ENCODE measurements at places on chromosomes 2 and 18.

- DNase-seq = peak; percentile 87
Observed at GRCh38 chr2:191691016-191691735, 13.2 kb downstream of the NABP1 start.

- peak; percentile 6 for DNase-seq
Observed at GRCh38 chr2:203077451-203077850, 62.8 kb downstream of the NBEAL1 start.

DNA sequence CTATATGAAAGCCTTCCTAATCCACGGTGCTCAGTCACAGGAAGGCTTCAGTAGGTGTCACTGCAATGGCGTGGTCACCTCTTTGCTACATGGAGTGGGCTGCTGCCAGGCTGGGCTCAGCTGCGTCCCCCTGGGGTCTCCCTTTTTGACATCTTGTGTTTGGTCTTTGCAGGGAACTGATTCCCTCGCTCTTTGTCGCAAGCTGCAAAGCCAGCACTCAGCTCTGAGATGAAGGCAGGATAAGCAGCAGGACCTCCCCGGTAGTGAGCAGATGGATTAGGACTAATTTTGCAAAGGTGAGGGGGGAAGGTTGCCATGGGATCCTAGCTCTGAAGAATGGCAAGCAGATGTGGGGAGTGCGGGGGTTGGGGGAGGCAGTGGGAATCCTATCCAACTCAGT is 173.9 kb upstream of the ARL4C start:
- DNase-seq = no peak

DNA sequence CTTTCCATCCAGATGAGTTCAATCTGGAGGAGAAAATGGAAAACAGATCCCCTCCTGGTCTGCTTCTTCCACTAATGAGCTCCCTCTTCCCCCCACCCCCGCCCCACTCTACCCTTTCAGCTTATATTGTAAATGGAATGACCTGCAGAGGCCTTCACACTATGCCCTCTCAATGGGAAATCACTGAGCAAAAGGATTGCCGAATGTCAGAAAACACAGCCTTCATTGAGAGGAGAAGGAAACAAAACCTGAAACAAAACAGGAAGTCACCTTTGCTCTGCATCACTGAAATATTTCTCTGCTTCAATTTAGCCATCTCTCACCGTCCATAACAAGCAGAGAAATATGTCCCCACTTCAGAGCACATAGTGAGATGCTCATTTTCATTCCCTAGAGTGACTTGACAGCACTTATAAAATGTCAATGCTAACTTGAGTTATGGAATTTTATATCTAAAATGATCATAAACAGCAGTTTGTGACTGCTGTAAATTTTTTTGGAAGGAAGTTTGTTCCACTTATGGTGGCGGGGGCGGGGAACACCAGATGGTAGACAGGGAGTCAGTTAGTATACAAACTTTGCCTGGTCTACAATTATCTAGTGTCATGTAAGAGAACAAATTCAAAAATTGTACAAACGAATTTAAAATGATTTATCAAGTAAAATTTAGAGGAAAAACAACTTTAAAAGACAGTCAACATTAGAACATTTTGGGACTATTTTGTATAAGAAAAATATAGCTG is 1.8 kb upstream of the FRZB start:
- no peak for DNase-seq

DNA sequence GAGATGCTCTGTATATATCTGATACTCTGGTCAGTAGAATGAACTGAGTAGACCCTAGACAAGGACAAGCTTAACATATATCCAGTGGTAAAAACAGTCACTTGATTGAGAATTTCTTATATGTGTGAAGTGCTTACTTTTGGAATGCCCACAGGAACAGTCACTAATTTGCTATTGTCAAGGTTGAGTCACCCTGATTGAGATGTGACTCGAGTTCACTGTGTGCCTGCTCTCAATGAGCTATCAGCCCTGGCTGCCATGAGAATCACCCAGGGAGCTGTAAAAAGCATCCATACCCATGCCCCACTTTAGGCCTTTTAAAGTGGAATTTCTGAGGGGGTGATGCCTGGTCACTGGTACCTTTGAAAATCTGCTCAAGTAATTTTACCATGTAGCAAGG is 283.7 kb downstream of the SUCLG1 start:
- DNase-seq = no peak

GRCh38 chr2:111622859-111623258 is 261.1 kb downstream of the ANAPC1 start:
- DNase-seq = peak; percentile 12

GRCh38 chr2:138515092-138515491 is 13.5 kb downstream of the SPOPL start:
- no peak for DNase-seq

- DNase-seq = no peak
Observed at GRCh38 chr18:26440644-26441043, 107.7 kb downstream of the KCTD1 start.

- DNase-seq = no peak
Observed at GRCh38 chr2:188919824-188920223, 54.3 kb upstream of the COL3A1 start.

- DNase-seq = no peak
Observed at GRCh38 chr2:203164311-203164935, 74.4 kb upstream of the CYP20A1 start.

DNA sequence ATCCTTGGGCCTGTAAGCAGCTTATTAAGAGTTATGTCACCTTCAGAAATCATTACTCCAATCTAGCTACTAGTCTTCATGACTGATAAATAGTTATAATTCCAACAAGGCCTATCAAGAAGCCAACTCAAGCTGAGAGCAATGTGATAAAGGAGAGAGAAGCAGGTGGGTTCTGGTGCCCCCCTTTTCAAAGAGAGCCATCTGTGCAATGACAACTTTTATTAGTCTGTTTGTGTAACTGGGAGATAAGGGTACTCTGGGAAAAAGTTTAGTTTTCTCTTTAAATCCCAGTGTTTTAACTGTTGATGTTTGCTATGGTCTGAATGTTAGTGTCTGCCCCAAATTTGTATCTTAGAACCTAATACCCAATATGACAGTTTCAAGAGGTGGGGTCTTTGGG is 60.6 kb downstream of the CCDC93 start:
- DNase-seq = no peak

DNA sequence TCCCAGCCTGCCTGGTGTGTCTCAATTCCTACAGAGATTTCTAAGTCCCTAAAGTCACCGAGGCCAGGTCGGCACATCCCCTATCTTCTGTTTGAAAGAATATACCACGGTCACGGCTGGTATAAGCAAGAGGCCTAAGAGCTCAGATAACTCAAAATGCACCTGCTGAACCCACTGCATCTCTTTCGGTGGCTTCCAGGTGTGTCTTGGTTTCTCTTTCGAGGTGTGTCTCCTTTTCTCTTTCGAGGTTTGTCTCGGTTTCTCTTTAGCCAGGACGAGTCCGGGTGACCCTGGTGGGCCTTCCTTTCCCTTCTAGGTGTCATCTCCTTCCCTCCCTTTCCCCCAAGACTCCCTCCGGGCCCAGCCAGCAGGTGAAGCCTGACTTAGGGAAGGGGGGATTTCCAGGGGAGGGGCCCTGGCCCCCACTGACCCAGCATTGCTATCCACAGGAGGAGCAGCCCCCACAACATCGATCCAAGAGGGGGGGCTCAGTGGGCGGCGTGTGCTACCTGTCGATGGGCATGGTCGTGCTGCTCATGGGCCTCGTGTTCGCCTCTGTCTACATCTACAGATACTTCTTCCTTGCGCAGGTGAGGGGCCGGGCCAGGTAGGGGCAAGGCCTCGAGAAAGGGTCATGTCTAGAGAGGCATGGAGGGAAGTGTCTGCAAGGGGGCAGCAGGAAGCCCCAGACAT is 8.4 kb downstream of the ITM2C start:
- no peak for DNase-seq

GRCh38 chr18:58612315-58613055 is 16.4 kb downstream of the ALPK2 start:
- no peak for DNase-seq

DNA sequence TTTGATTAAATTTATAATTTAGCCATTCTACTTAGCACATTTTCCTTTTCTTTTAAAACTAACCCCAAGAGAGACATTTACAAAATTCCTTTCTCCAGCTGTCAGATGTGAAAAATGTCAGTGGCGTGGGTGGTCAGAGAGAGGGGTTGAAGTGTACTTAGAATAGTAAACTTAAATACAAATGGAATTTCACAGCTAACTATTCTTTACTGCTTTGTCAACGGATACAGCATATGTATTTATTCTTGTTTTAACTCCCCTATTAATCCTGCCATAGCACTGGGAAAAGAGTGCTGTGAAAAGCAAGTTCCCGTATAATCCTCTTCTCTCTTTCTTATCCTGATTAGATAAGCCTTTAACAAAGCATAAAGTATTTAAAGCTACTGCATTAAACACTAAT is 191.4 kb upstream of the CHAC2 start:
- no peak for DNase-seq

DNA sequence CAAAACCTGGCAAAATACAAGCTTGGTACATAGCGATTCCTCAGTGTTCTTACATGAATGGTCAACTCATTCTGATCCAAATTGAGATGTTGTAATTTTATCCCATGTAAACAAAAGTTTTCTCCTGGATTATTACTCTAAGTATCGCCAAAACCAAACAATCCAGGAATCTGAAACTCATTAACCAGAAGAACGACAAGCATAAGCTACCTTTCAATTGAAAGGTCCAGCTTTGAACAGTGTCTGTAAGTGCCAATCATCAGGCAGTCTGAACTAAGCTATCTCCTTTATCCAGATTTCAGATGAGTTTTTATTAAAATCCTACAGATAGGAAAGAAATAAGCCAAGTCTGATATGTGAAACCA is 2.4 kb downstream of the MEX3C start:
- no peak for DNase-seq

- DNase-seq = peak; percentile 90
Observed at GRCh38 chr2:20614201-20615067, 36.5 kb downstream of the HS1BP3 start.

DNA sequence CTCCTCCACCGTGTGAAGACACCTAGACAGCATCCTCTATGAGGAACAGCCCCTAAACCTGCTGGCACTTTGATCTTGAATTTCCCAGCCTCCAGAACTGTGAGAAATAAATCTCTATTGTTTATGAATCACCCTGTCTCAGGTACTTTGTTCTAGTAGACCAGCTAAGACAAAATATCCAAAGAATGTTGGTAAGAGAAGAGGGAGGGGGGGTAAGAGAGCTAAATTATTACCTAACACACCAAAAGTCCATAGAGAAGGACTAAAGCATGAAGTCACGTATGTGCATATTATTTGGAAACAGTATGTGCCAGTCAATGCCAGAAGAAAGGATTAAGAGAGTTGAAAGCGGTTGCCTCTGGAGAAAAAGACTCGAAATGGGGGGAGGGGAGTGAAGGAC is 211.0 kb downstream of the SP3 start:
- DNase-seq = no peak

DNA sequence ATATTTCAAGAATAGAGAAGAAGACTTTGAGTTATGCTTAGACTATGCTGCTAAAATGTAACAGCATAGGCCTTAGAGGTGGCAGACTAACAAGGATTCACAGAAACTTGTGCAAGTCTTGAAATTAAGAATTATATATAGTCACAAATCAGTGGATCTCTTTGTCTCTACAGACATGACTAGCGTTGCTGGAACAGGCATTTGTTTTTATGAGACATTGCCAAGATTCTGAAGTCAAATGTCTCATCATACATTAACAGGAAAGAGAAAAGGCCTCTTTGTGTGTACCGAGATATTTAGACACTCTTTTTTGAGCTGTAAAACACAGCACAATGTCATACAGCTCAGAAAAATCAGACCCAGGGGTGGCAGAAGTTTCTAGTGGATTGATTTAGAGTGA is 207.1 kb downstream of the TMX3 start:
- peak; percentile 32 for DNase-seq

DNA sequence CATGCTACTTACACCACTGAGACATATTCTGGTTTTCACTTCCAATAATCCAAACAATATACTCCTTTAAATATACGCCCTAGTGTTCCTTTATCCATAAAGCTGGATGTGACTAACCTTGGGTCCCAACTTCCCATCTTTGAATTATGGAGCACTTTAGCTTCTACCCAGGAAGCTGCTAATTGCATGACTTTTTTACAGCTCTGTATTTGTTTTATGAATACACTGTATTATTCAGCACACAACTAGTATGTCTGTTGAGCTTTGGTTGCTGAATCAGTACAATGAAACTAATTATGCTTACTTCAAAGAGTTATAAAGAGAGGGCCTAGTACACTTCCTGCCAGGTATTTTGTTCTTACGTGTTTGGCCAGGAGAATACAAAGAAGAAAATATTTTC is 118.5 kb downstream of the BAZ2B start:
- no peak for DNase-seq

DNA sequence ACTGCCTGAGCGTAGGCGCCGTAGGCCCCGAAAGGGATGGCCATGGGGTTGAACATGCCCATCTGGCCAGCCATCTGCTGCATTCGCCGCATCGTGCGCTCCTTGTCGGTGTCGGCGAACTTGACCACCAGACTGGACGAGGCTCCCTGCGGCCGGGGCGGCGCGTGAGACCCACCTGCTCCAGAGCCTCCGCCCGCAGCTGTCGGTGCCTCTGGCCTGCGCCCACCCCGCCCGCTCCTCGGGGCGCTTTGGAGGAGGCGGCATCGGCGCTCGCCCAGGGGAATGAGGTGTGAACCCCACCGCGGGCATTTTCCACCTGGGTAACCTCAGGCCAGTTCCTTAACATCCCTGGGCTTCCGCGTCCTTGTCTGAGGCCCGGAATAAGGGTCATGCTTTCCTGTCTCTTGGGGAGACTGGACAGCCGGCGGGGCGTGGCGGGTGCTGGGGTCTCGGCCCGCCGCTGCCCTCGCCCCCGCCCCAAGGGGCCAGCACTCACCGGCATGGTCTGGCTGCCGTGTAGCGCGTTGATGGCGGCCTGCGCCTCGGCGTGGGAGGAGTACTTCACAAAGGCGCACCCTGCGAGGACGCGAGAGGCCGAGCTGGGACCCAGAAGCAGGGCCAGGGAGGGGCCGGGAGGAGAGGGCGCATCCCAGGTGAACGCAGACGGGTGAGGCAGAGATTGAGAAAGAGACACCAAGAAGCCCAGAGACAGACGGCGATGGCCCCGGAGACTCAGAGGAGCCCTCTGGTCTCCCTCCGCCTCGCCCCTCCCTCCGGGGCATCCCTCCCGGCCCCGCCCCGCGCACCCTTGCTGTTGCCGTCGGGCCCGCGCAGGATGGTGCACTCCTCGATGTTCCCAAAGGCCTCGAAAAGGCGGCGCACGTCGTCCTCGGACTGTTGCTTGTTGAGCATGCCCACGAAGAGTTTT is 291.0 kb downstream of the CELF4 start:
- DNase-seq = no peak

GRCh38 chr2:84899304-84900204 is 5.9 kb upstream of the TMSB10 start:
- DNase-seq = no peak

GRCh38 chr18:4455113-4455811 is at the start of gene DLGAP1:
Gene DLGAP1, minus strand, starts transcription at chr18:4455307.
- peak; percentile 64 for DNase-seq

DNA sequence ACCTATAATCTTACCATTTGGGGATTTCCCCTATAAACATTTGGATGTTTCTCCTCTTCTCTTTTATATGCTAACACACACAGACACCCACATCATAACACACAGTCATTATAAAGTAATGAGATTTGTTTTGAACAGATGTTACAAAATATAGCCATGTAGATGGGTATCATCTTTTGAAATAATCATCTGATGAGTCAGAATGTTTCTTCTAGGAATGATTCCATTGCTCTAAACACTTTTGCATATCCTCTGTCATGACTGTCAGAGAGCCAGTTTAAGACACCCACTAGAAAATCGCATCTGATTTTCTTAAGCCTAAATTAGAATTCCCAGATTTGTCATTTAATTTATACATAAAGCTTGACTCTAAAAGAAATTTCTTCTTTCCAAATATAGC is 442.6 kb downstream of the CMPK2 start:
- DNase-seq = no peak

Measured in astrocyte of the spinal cord (primary cell).